ENCODE measurements at places on chromosomes 4 and X.

DNA sequence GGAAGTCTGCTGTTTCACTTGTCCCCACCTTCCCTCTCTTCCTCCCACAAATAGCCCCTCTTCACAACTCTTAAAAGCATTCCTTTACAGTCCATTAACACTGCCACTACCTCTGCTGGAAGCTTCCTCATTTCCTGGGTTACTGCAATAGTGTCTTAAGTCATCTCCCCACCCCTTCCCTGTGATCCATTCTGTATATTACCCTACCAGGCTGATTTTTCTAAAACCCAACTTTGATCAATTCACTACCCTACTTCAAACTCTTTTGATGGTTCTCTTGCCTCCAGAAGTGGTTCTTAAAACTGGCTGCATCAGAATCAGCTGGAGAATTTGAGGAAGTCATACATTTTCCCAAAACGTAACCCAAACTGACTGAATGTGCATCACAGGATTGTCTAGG, 8.8 kb upstream of the XIAP start:
- no peak for DNase-seq

DNA sequence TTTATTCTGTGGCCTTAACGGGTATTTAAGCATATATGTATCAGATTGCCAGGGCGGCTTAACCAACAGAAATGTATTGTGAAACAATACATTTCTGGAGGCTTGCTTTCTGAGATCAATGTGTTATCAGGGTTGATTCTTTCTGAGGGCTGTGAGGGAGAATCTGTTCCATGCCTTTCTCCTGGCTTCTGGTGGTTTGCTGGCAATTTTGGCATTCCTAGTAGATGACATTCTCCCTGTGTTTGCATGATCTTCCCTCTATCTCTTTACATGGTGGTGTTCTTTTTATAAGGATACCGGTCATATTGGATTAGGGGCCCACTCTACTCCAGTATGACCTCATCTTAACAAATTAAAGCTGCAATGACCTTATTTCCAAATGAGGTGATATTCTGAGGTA, 16.9 kb upstream of the CEP135 start:
- DNase-seq: no peak

DNA sequence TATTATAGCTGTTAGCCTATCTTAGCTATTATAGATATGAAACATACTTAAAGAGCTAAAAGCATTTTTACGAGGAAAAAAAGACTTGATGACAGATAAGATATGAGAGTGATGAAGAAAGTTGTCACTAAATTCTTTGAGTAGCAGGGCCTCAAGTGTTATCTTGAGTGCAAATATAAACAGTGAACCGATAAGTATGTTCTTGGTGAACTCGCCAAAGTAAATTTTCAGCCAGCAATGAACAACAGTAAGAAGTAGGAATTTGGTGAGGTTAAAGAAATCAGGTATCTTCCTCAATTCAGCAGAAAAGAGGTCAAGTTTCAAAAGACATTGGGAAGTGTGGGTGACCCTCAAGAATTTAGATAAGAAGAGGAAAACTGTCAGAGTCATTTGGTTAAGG, 471.8 kb upstream of the FTHL17 start:
- DNase-seq: no peak

DNA sequence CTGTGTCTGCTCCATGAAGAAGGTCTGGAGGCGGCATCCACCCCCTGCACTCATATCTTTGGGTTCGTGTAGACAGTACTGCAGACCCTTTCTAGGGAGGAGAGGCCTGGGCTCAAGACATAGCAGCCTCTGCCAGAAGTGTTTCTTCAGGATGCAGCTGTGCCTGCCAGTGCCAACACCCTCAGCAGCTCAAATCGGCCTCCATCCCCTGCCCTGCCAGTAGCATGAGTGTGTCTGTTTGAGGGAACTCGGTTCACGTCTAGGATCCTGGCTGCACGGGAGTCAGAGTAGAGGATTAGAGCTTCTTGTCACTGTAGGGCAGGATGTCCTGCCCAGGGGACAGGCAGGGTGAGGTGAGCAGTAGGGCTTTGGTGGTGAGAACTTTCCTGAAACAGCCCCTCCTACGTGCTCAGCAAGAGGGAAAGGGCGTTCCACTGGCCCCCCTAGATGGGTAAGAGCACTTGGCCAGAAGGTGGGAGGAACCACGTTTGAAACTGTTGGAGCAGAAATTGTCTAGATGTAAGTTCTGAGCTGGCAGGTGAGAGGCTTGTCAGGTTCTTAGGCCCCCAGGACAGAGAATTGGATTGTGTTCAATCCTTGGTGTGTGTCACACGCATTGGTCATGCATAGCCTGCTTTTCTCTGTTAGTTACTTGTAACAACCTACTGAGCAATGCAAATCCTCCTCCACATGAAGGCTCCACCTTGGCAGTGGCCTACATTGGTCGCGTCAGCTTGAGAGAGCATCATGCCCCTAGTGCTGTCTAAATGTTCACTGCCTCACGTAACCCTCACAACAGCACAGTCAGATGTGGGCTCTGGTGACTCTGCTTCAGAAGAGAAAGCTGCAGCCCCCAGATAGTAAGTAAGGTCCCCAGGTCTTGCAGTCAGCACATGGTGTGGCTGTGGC, 25.8 kb upstream of the FAM193A start:
- no peak for DNase-seq

GRCh38 chr4:106231931-106232330, 84.1 kb downstream of the TBCK start:
- no peak for DNase-seq

DNA sequence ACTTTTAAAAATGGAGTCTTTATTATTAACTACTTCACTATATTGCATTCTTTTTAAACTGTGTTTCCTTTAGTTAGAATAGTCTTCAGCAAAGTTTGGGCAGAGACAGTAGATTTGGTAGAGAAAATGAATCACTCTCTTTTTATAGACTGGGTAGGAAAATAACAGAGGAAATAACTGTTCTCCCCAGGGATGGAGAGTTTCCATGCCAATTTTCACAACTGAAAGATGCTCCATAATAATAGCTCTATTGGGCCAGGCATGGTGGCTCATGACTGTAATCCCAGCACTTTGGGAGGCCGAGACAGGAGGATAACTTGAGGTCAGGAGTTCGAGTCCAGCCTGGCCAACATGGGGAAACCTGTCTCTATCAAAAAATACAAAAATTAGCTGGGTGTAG, 13.1 kb downstream of the HSD17B13 start:
- DNase-seq: no peak

GRCh38 chrX:54659547-54659946, 129.5 kb downstream of the GNL3L start:
- no peak for DNase-seq

GRCh38 chr4:3461515-3462291, 1.4 kb upstream of the DOK7 start:
- no peak for DNase-seq

- no peak for DNase-seq
Measured at GRCh38 chr4:52010986-52011385, 9.2 kb downstream of the LRRC66 start.

- DNase-seq: no peak
Measured at GRCh38 chrX:134512566-134512965, 52.6 kb downstream of the HPRT1 start.

GRCh38 chrX:131288738-131289511, at the start of gene IGSF1:
TSS of gene IGSF1 (minus strand) at chrX:131289306. CDS start at chrX:131286674, 2,632 bp downstream.
- DNase-seq: no peak

DNA sequence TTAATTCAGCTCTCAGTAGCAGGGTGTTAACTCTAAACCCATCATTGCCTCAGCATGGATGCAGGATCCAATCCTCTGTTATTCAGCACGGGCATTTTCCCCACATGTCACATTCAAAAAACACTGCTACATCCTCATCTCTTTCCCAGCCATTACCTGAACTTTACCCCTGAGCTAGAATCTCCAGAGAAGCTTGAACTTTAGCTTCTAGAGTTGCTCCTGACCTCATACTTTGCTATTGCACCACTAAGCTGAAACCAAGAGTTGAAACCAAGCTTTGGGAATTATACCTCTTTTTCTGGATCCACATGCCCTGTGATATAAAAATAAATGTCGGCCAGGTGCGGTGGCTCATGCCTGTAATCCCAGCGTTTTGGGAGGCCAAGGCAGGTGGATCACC, 90.7 kb downstream of the SHROOM3 start:
- no peak for DNase-seq

DNA sequence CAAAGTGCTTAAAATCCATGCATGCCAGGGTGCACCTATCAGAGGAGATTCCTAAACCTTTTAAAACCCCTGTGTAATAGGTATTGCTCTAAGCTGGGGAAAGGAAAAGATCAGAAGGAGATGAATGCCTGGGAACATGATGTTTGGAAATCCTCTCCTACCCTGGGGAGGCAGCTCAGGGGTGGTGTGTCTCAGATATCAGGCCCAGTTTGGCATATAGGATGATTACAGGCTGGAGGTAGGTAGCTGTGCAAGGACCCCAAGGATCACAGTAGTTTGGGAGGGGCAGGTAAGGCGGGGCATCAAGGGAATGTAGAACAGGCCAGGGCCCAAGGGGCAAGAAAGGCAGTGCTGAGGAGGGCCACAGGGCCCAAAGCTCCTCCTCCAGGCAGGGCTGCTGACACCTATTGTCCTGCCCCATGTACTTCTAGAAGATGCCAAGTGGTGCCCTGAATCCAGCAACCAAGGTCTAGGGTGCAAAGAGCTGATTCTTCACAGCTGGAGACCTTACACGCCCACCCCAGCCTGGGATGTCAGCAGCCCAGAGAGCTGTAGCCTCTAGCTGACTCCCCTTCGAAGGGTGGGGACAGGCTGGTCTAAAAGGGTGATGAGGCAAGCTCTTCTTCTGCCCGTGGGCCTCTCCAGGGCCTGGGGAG, 17.6 kb downstream of the SASH3 start:
- DNase-seq: no peak

DNA sequence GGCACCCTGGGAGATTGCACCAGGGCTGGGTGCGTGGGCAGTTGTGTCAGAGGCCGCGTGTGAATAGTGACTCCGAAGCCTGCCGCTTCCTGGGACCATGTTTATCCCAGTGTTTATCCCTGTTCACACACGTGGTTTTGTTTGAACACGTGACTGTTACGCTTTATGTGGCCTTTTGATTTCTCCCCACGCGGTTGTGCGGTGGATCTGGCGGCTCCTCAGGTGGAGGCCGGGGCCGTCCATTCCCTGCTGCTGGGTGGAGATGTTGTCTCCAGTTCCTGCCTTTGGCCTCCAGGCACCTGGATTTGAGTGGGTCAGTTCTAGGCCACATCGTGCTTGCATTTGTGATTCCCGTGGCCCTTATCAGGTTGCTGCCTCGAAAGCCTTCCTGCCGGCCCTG, 35.1 kb downstream of the NELFA start:
- no peak for DNase-seq

DNA sequence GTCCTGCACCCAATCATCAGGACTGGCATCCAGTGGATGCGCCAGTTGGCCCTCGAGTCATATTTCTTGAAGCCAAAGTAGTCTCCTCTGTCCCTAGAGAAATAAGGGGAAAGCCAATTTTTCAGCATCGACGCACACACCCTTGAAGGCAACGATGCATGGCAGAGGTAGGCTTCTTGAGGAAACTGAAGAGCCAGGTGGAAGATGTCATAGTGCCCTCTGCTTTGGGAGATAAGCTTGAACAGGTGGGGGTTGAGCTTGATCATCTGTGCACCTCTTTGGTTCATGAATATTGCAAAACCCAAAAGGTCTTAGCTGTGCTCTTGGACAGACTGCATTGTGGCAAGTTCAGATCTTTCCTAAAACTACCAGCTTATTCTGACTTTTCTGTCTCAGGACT, 34.6 kb upstream of the WDR1 start:
- DNase-seq: no peak

- DNase-seq: no peak
Measured at GRCh38 chr4:6991249-6991648, 51.9 kb upstream of the TADA2B start.

GRCh38 chr4:4711902-4712301, 147.6 kb upstream of the MSX1 start:
- DNase-seq: no peak

DNA sequence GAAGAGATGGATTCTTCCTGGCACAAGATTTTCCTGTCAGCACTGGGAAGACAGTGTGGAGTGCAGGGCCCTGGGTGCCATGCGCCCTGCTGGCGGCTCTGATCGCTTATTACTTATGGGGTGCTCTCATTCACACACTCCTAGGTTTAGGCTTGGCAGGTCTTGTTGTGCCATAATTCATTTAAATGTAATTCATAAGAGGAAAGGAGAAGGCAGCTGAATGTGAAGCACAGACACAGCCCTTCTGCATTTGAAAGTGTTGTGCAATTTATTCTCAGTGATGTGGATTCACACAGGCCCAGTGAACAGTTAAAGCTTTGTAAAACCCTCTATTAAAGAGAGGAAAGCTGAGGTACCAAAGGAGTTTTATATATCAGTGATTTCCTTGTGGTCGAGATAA, 249.7 kb downstream of the C4orf33 start:
- no peak for DNase-seq

GRCh38 chrX:43165343-43165920, 387.5 kb upstream of the PPP1R2C start:
- no peak for DNase-seq

DNA sequence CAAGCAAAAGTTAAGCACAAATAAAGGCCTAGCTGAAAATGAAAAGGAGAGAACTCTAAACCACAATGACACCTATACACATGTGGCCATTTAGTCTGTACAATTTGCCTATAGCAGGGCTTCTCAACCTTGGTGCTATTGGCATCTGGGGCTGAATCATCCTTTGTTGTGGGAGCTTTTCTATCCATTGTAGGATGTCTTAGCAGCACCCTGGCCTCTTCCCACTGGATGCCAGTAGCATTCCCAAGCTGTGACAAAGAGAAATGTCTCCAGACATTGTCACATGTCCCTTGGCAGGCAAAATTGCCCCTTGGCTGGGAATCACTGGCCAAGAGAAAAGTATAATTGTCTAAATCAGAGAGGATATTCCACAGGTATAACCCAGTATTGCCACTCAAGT, 13.5 kb upstream of the PRPS2 start:
- DNase-seq: no peak

- no peak for DNase-seq
Measured at GRCh38 chr4:9933956-9934355, 87.3 kb downstream of the SLC2A9 start.

DNA sequence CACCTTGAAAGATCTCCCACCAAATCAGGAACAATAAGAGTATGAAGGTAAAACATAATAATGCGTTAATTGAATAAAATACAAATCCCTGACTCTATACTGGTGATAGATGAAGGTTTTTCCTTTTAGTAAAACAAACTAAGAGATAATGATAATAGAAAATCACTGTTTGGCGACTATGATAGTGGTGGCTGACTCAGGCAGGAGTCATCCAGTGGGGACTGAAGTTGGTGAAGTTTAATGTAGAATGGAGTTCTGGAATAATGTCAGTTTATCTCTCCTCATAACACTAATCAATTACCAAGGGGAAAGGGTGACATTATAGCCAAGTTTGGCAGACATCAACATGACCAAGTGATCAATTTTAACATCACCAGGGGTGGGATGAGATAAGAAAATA, 21.3 kb downstream of the ABCG2 start:
- no peak for DNase-seq
